ENCODE measurements at places on chromosomes 1 and 21.

GRCh38 chr1:72892461-72892860 lies 610.1 kb upstream of the NEGR1 start:
- DNase-seq = no peak

- peak; percentile 35 for DNase-seq
Observed at GRCh38 chr21:14864211-14865021, 200.4 kb downstream of the NRIP1 start.

DNA sequence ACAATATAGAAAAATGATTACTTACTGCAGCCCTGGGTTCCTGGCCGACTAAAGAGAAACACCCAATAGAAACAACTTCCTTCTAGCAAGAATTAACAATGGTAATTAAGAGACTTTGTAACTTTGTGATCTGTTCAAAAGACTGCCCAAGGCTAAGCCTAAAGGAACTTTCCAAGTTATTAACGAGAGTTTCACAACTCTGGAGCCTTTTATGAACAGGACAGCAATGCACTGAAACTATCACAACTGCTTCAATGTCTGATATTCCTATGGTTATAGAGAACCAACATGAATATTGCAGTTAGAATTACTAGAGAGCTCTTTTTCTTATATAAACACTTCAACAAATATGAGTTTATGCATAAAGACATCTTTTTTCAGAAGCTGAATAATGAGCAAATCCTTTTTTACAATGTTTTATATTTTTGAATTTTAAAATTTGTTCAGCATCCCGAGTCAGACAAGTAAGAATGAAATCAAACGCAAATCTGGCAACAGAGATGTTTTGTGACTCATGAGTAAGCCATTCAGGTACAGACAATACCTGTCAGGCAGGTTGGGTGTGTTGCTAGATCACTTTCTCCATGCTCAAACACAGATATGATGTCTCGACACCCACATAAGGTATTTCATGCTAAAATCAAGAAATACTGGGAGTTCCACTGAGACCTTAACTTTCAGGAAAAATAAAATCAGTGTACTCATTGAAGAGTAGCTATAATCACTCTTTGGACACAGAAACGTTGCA lies 22.2 kb upstream of the KCNJ15 start:
- DNase-seq = no peak

- no peak for DNase-seq
Observed at GRCh38 chr1:192475970-192476369, 99.6 kb upstream of the RGS1 start.

DNA sequence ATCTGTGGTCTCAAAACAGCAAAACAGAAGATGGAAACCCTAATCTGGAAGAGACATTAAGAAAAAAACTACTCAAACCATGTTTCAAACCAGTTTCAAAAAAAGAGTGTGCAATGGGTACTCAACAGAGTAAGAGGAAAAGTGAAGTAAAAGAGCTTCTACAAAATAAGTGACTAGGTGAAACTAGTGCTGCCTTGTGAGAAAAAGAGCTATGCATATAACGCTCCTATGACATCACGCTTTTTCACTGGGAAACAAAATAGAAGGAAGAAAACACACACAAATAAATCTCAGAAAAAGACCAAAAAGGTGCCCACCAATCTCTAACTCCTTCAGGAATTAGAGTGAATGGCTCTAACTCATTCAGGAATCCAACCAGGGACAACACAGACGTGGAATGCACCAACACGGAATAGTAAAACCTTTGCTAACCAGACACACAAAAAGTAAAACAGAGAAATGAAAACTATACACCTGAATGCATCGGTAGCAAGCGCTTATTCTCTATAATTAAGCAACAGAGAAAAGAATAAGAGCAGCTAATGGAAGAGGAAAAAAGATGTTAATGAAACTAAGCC lies 1.3 kb downstream of the FOXJ3 start:
- no peak for DNase-seq

DNA sequence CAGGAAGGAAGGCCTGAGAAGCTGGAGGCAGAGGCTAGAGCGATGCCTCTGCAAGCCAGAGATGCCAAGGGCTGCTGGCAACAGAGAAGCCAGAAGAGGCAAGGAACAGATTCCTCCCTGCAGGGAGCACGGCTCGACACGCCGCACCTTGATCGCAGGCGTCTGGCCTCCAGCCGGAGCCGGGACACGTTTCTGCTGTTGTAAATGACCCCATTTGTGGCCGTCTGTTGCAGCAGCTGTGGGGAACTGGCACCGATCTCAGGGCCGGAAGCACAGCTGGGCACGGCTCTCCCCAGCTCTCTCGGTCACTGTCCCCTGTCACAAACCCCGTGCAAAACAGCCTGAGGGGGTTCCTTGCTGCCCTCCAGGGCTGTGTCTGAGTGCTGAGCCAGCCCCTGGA lies 59.6 kb downstream of the SIK1 start:
- no peak for DNase-seq

GRCh38 chr1:57603696-57604095 lies 179.8 kb upstream of the DAB1 start:
- DNase-seq = no peak

DNA sequence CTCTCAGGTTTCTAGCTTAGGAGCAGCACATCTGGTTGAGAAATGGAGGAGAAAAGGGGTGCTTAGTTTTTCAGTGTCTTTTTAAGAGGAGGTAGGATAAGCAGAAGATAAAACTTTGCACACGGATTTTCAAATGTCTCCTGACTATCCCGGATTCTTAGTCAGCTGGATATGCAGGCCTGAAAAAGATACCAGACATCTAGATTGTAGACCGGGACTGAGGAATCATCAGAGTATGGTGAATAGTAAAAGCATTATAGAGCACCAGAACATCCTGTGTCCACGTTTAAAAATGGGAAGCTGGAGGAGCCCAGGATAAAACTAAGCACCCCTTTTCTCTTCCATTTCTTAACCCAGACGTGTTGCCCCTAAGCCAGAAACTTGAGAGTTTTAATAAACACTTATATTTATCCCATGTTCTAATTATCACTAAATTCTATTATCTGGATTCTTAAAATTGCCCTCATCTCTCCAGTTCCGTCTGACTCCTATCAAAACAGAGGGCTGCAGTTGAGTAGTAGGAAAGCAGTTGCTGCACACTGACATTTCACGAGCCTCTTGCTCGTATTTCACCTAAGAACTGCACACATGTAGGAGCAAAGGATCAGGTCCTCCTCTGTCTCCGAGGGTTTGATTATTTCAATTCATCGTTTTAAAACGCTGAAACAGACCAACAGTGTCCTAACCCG lies 609 bp downstream of the PIGK start:
- DNase-seq = no peak

DNA sequence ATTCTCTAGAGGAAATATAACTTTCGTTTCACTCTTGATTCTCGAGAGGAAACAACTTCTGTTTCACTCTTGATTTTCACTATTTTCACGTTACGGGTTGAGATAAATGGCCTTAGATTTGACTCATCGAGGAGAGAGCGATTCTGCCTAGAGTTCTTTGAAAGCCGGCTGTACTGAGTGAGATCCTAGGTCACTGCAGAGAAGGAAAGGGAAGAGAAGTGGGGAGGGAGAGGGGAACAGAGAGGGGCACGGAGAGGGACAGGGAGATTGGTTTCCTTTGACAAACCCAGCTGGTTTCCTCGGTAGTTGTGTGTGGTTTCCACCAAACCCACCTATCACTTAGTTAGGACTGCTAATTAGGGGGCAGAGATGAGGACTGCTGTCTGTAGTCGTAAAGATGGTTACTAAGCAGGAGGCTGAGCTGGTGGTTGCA lies 21.6 kb upstream of the GPR137B start:
- no peak for DNase-seq

GRCh38 chr1:174314433-174314832 lies 133.3 kb upstream of the GPR52 start:
- no peak for DNase-seq

DNA sequence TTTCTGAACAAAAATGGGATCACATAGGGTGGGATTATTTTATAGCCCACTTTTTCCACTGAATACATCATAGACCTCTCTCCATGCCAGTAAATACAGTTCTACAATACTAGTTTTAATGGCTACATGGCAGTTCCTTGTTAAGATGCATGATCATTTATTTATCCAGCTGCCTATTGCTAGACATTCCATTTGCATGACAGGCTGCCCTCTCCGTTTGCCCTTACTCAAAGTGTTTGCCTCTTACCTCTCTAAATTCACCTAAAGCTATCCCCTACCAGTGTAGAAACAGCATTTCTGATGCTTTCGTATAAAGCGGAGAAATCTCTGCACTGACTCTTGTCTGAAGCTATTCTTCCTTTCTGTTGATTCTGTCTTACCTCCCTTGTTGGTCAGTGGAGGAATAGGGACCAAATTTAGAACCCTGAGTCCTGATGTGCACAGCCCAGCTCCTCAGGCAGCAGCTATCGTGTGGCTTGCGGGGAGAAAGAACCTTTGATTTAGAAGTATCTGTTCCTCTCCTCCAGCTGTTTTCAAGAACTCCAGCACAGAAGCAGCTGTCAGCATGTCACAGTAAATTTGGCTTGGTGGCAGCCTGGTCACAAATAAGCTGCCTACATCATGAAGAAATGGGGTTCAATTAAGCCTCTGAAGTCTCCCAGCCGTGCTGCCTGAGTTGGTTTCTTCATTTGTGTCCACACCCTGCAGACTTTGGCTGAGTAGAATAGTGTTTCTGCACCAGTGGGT lies 337.3 kb downstream of the PRDM2 start:
- DNase-seq = no peak

GRCh38 chr1:156461781-156462647 lies 38.6 kb downstream of the MEF2D start:
- no peak for DNase-seq

- DNase-seq = no peak
Observed at GRCh38 chr1:179187043-179187442, 42.4 kb downstream of the ABL2 start.

DNA sequence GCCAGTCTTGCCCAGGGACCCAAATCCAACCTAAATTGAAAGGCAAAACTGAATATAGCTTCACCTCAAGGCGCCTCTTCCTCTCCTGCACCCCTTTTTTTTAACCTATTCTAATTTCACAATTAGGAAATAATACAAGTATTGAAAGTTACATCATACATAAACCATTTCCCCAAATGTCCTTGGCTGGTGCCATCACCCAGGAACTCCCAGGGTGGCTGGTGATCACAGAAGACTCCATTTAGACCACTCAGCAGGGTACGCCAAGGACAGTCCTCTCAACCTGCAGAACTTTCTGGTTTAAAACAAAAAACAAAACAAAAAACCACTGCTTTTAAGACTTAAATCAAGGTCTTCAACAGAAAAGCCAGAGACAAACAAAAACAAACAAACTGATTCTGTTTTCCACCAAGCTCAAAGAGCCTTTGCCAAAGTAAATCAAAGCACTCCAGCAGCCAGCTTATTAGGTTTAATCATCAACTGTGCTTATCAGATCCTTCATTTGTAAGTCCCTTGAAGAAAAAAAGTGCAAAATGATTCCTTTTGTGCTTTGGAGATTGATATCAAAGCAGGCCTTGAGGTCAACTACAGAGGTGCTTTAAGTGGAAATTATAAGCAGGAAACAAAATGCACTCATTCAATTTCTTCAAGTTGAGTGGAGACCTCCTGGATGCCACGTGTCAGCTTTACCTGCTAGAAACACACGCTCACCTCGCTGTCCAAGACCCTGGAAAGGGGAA lies 113.0 kb downstream of the ETS2 start:
- no peak for DNase-seq

GRCh38 chr1:39086865-39087409 lies 60.8 kb downstream of the NDUFS5 start:
- no peak for DNase-seq

- no peak for DNase-seq
Observed at GRCh38 chr1:243432136-243432535, 176.3 kb downstream of the SDCCAG8 start.
